ENCODE measurements at places on chromosomes 6 and 20.

- DNase-seq, result no peak
Observed at GRCh38 chr6:154786144-154786868, 53.1 kb downstream of the SCAF8 start.

- DNase-seq, result no peak
Observed at GRCh38 chr6:53273370-53273769, 75.4 kb downstream of the ELOVL5 start.

GRCh38 chr6:136793363-136793762 lies 1.1 kb upstream of the MAP3K5 start:
- no peak for DNase-seq

- DNase-seq, result no peak
Observed at GRCh38 chr20:8648466-8648865, 420.4 kb upstream of the PLCB4 start.

GRCh38 chr6:85273870-85274269 lies 176.0 kb upstream of the NT5E start:
- DNase-seq, result no peak

DNA sequence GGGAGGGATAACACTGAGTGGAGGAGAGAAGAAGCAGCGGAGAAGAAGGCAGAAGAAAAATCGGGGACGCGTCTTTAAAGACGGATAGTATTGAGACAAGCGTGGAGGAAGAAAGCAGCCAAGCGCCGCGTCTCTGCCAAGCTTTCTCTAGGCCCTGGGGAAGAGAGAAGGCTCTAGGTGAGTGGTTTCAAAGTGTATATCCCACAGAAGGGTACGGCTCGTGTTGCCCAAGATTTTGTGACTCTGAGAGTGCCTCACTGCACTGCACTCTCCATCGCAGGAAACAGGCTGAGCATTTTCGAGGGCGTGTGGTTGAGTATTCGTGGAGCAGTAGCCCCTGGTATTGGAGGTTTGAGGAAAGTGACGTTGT lies 185.4 kb downstream of the TRIM27 start:
- DNase-seq, result no peak

GRCh38 chr6:90364286-90364685 lies 67.6 kb upstream of the BACH2 start:
- no peak for DNase-seq
